CD4-positive, alpha-beta T cell (primary cell): ENCODE measurements at places on chromosomes 1 and 21.

- no peak for DNase-seq
Observed at GRCh38 chr1:237164406-237165352, 122.7 kb downstream of the RYR2 start.

DNA sequence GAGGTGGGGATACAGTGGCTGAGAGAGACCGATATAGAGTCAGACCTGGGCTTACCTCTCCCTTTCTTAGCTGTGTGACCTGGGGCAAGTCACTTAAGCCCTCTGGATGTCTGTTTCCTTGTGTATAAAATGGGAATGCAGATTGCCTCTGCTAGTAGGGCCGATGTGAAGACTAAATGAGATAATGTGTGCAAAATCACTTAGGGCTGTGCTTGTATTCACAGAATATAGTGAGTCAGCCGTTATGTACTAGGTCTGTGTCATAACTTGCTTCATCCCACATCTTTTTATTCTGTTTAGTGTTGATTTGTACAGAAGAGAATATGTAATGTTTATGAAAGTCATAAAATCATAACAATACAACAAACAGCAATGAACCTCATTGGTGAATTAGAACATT lies 56.0 kb downstream of the PTPRU start:
- DNase-seq: no peak

- DNase-seq: no peak
Observed at GRCh38 chr1:110945626-110946025, 18.1 kb downstream of the LRIF1 start.

DNA sequence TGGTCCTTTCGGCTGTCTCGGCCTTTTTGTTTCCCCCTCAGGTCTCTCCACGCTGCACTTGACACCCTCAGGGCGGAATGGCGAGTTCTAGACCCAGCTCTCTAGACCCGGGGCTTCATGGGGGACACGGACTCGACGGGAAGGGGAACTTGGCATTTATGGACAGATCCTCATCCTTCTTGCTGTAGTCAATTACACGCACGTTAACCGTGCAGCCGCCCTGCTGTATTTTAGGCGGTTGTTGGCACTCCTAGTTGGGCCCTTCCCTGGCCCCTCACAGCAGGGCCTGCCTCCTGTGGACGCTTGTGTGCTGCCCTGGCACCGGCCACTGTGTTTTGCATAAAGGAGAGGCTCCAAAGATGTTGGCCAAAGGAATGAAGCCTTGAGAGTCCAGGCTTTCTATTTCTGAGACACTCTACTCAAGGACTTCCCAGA lies 558 bp upstream of the BTG3 start:
- DNase-seq: no peak

- no peak for DNase-seq
Observed at GRCh38 chr1:23424293-23425192, at the start of gene TCEA3. Gene TCEA3 (minus strand): TSS chr1:23424748. CDS start chr1:23424633, 115 bp downstream.

- DNase-seq: no peak
Observed at GRCh38 chr1:25186161-25187007, 45.9 kb downstream of the SYF2 start.

DNA sequence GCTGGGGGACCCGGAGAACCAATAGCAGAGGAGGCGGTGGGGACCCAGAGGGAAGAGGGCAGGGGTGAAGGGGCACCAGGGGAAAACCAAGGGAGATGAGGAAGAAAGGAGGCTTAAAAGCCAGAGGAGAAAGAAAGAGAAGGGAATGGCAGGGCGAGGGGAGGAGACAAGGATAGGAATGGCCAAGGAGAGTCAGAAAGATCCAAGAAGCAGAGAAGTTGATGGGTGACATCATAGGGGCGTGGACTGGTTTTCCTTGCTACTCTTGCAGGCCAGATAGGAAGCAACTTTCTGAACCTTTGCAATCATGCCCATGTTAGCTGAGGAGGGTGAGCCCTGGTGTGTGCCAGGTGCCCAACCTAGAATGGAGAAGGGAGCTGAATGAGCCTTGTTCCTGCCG lies 5.4 kb downstream of the NPR1 start:
- DNase-seq: no peak

DNA sequence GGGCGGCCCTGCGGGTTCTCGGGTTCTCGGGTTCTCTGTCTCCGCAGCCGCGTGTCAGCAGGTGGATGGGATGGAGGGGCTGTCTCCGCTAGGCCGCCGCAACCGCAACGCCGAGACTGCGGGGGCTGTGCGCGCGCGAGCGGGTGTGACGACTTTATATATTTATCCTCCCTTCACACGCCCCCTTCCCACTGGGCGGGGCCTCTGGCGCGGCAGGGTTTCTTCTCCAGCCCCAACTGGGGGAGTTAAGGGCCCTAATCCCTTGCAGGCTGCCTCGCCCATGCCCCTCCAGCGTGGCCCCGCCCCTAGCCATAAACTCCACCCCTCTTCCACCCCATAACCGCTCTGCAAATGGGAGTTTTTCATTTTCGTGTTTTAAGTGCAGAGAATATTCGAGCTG lies 3.4 kb downstream of the IGSF21 start:
- no peak for DNase-seq

- no peak for DNase-seq
Observed at GRCh38 chr1:9425859-9426258, 113.4 kb upstream of the SLC25A33 start.
